C1 segment of cervical spinal cord (tissue), 14 donors: ENCODE measurements at places on chromosomes 13 and 19.
A peak's percentile ranks its signal among the peaks of the same experiment; 100 is the strongest.

- peak; percentile 94 for DNase-seq
These were observed at the start of gene NOP53 for GRCh38 chr19:47745010-47745901. Gene NOP53 (plus strand): TSS chr19:47745546. CDS start chr19:47745560, 14 bp downstream.

GRCh38 chr13:79360095-79360494, 46.0 kb downstream of the RBM26 start:
- no peak for DNase-seq

DNA sequence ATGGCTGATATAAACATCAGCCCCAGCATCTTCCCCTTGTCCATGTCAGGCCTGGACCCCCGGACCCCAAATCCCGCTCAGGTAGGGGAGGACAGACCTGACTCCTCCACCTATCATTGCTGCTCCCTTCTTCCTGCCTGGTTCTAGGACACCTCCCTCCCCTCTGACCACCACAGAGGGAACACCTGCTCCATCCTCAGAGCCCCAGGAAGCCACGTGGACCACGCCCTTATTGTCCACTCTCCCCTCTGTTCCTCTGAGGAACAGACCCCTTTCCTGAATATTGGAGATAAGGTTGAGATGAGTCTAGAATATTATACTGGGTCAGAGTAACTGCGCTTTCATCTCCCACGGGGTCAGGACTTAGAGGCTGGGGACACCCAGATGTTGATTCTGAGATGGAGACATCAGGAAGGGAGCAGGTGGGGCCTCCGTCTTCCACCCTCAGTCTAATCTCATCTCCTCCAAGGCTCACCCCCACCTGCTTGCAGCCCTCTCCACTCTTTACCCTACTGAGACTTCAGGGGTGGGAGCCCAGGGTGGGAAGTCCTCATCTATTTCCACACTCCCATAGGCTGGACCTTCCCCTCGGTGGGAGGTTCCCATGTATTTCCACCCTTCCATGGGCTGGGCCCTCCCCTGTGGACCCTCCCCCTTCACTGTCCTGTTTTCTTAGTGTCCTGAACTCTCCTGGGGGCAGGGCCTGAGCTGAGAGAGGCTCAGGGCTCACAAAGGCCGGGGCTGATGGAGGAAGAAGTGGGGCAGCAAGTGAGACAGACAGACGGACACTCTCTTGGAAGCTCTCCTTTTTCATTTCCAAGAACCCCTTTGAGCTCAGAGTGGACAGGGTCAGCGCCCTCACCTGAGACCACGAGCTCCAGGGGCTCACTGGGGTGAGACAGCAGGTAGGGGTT, 2.7 kb downstream of the LILRA4 start:
- DNase-seq: no peak

DNA sequence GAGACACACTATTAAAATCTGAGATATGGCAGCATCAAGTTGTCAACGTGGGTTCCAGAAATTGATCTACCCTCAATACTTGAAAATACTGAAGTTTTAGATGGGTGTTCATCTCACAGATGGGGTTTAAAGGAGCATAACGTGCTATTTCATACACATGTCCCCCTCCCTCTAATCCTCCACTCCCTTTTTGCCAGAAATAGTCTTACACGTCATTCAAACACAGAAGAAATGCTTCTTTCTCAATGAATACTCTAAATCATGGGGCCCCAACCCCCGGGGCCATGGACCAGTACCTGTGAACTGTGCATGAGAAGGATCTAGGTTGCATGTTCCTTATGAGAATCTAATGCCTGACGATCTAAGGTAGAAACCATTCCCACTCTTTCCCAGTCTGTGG, 19.6 kb downstream of the KLF12 start:
- no peak for DNase-seq

DNA sequence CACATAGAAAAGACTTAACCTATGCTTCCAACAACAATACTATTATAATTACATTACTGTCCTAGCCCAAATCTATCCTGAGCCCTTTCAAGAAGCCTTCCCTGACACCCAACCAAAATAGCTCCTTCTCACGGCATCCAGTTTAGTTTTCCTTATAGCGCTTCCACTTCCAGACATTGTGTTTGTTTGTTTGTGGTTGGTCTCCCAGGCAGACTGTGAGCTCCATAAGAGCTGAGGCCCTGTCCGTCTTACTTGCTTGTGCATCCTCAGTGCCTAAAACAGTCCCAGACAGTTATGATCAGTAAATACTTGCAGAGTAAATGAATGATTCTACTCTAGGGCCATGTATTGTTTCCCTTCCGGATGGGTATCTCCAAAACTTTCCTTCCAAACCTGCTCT, 68.1 kb upstream of the STARD13 start:
- no peak for DNase-seq

GRCh38 chr13:90416519-90416918, 931.0 kb upstream of the MIR17HG start:
- no peak for DNase-seq

DNA sequence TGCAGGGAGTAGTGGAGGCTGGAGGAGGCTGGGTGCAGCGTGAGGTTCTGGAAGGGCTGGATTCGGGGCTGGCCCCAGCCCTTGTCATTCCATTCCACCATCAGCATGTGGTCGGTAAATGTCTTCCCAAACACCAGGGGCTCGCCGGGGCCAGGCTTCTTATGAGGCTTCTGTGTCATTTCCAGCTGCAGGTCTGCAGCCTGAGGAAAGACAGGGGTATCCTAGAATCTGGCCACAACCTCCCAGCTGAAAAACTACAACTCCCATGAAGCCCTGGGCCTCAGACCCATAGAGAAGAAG, 4.4 kb downstream of the BCAT2 start:
- DNase-seq: no peak

- DNase-seq: no peak
These were observed 15.0 kb upstream of the TNFAIP8L1 start for GRCh38 chr19:4624301-4624700.

GRCh38 chr13:23928985-23929384, 31.7 kb upstream of the C1QTNF9B start:
- DNase-seq: no peak

DNA sequence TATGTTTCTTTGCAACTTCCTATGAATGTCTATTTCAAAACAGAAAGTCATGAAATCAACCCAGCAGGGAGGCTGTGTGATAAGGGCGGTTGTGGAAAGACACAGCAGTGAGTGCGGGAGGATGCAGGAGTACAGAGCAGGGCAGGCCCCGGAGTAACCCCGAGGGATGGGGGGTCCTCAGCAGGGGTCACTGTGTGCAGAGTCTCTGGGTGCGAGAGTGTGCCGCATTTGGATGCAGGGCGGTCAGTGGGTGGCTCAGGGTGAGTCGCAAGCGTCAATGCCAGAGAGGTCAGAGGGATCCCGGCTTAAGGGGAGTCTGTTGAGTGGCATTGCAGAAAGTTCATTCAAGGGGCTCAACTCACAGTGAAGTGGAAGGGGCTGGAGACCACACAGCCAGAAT, 147.8 kb downstream of the STK24 start:
- DNase-seq: no peak

DNA sequence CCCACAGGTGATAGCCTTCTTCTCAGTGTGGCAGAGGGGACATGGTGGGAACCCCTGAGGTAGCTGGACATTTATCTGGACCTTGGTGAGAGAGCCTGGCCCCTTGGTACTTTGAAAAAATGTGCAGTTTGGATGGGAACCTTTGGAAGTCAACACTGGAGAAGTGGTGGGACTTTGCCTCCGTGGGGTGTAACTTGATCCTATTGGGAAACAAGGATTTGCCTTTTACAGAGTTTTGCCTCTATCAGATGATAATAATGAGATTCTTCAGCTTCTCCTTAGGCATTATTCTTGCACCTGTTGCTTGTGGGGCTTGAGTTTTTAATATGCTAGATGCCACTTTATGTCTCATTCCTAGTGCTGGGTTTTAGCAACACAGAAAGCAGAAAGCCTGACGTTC, 99.0 kb downstream of the ERCC5 start:
- DNase-seq: no peak

DNA sequence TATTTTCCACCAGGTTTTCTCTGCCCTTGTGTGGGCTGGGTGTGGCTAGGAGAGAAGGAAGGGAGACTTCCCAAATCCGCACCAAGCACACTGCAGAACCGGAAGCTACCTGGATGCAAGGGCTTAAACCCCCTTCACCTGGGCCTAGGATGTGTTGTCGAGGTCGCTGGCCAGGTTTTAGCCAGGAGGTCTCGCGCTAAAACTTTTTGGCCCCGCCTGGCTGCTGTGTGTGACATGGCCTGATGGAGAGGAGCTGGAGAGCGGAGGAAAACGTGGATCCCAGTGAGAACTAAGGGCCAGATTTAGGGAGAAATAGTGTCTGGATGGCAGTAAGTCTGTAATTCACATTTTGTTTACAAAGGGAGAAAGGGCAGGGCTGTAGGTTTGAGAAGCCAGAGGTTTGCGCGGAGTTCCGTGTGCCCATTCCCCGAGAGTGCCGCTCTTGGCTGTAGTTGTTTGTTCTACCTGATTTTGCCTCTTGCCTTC, 3.1 kb upstream of the TSHZ3 start:
- no peak for DNase-seq

DNA sequence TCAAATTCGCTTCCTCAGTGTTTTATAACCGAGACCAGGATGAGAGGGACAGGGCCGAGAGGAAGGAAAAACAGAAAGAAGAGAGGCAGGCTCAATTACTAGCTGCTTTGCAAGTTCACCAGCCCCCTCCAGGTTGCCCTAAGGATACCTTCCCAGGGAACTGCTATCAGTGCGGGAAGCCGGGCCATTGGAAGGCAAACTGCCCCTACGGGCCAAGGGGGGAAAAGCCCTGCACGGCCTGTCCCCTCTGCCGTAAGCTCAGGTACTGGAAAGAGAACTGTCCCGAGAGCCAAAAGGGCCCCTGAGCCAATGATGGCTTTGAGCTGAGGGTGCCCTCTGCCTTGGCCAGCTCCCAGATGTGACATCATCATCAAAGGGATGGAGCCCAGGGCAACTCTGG, 3.2 kb upstream of the ERVV-1 start:
- DNase-seq: no peak

DNA sequence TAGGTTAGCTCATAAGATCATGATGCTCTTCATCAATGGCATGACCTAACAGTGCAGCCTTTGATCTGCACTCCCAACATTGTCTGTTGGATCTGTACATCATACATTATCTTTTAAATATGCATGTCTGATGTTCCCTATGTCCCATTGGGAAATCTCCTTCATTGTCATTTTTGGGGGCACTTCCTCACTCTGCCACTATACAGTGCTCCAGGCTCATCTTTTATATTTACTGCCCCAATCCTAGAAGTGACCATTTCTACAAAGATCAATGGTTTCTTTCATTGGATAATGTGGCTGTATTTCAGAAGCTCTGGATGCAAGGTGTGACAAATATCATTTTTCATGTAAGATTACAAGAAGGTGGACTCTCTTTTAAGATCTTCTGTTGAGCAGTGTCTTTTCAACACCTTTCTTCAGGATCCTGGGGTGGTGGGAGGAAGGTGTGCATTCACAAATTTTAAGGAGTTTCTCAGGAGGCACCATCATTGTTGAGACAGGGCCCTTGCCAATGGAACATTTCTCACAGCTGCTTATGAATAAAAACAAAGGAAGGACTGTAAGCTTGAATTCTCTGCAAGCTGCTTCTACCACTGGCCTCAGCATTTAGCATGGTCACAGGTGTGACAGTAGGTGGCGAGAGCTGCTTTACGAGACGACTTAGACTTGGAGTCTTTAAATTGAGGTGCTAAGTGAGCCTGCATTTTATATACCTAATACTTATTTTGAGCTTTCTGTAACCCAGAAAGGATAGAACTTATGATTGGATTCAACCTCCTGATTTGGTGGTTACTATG, 403.0 kb downstream of the LMO7 start:
- DNase-seq: no peak

- no peak for DNase-seq
These were observed 10.2 kb downstream of the HAS1 start for GRCh38 chr19:51713319-51714285.

DNA sequence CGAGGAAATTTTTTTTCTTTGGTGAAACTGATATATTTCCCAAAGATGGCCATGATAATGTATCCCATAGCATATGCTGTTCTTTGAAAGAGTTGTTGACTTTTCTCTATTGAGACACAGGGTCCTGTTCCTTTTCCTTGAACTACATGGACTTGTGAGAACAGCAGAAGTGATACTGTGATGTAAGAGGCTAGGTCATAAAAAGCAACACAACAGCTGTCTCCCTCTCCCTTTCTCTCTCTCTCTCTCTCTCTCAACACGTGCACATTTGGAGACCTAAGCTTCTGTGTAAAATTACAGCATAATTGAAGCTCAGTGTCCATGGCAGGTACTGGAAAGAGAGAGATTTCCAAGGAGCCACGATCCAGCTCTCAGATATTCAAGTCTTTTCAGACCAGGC, 1712.4 kb downstream of the EFNB2 start:
- no peak for DNase-seq

- DNase-seq: no peak
These were observed 902 bp upstream of the CCDC106 start for GRCh38 chr19:55646889-55647731.

DNA sequence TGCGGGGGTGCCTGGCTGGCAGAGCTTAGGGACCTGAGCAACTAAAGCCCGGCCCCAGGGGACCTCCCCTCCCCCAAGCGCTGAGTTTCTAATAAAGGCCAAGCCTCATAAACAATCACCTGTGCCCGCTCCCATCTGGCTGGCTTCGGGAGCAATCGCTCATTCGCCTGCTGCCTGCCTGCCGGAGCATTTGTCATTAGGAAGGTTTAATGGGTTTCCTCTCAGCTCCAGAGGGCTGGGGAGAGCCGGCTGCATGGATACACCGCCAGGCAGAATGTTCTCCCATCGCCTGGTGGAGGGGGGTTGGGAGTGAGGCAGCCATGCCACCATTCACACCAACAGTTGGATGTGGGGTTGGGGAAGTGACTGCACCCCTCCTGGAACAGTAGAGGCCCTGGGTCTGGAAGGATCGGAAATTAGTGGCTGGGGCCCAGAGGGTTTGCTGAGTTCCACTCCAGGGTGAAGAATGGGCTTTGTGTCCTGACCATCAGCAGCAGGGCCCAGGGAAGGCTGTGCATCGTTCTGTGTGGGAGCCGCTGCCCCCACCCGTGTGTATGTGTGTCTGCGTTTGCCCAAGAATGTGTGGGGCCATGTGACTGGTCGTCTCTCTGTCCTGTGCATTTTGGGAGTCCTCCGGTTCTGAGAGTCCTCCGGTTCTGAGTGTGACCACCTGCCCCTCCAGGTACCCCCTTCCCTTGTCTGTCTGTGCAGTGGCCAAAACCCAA, 15.3 kb downstream of the PIN1 start:
- no peak for DNase-seq

- no peak for DNase-seq
These were observed 29.5 kb upstream of the RBM26 start for GRCh38 chr13:79435561-79435990.

GRCh38 chr19:38384209-38385027, 3.4 kb downstream of the GGN start:
- no peak for DNase-seq

- no peak for DNase-seq
These were observed 2.1 kb upstream of the GRTP1 start for GRCh38 chr13:113365971-113366588.
